Hepatic stellate cell (primary cell): ENCODE measurements at places on chromosomes 11 and 22.

GRCh38 chr22:28424427-28425080 lies 255.1 kb downstream of the TTC28 start:
- DNase-seq, result no peak

DNA sequence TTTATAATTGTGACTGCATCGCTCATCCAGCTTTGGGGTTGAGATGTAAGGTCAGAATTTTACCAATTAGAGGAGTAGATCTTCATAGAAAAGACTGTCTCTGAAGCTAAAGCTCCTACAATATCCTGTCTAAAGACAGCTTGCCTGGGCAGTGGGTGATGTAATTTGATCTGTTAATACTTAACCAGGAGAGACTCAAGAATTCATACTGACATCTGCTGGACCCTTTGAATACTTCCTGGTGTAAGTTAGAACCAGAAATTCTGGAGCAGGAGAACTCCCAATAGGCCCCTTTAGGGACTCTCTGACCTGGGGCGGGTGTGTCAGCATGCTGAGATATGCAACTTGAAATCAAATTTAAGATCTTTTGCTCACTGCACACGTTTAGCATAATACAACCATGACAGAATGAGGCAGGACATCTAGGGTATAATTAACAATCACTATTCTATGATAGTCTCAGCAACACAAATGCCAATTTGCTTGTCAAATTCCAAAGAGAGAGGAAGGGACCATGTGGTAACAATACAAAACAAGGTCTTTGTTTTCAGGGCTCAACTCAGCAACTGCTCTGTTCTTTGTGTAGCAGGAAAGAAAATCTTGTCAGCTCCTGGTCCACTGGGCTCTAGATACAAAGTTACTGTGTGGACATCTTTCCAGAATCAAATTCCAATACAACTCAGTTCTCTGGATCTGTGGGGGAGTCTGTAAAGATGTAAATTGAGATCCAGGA lies 143.9 kb downstream of the INSC start:
- DNase-seq, result no peak

DNA sequence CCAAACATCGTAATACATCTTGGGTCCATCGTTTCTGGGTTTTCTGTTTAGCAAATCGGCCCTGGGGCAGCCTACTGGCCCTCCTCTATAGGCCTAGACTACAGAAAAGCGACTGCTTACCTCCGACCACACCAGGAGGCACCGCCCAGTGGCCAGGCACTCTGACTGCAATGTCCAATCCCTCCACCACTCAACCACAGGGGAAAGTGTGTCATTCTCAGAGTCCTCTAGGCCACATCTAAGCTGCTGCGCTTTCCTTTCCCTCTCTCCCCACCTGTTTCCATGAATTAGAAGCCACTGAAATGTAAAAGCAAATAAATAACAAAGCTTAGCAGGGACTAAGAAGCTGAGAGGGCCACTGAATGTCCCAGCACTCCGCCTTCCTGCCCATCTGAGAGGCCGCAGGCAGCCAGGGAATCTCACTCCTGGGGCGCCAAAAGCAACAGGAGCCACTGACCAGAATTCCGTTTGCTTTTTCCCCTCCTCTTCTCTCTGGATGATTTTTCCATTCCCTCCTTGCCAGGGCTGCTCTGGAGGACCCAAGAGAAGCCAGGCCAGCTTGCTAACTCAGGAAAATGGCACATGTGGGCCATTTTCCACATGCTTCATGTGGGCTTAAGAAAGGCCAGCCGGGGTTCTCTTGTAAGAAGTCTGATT lies 50.1 kb upstream of the FLI1 start:
- no peak for DNase-seq

GRCh38 chr11:17643506-17644405 lies 75.6 kb upstream of the MYOD1 start:
- no peak for DNase-seq
